ENCODE measurements at places on chromosomes 12 and 14.

DNA sequence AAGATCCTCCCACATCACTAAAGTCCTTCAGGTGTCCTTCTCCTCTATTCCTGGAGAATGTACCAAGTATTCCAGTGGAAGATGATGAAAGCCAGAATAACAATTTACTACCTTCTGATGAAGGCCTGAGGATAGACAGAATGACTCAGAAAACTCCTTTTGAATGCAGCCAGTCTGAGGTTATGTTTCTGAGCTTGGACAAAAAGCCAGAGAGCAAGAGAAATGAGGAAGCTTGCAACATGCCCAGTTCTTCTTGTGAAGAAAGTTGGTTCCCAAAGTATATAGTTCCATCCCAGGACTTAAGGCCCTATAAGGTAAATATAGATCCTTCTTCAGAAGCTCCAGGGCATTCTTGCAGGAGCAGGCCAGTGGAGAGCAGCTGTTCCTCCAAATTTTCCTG, 54.6 kb upstream of the HELB start:
- DNase-seq: no peak

- no peak for DNase-seq
Measured at GRCh38 chr12:93569301-93569655, 3.2 kb upstream of the SOCS2 start.

- DNase-seq: no peak
Measured at GRCh38 chr14:58792416-58792815, 154.7 kb downstream of the DACT1 start.

DNA sequence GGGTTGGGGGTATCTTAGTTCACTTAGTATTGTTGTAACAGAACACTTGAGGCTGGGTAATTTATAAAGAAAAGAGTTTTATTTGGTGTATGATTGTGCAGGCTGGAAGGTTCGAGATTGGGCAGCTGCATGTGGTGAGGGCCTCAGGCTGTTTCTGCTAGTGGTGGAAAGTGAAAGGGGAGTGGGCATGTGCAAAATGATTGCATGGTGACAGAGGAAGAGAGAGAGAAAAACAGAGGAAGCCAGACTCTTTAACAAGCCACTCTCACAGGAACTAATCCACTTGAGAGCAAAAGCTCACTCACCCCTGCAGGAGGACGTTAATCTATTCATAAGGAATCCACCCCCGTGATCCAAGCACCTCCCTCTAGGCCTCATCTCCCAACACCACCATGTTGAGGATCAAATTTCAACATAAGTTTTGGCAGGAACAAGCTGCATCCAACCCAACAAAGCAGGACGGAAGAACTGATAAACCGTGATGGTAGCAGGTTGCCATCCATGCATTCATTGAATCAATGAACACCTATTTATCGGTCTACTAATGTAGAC, 165.0 kb upstream of the GZMB start:
- no peak for DNase-seq

DNA sequence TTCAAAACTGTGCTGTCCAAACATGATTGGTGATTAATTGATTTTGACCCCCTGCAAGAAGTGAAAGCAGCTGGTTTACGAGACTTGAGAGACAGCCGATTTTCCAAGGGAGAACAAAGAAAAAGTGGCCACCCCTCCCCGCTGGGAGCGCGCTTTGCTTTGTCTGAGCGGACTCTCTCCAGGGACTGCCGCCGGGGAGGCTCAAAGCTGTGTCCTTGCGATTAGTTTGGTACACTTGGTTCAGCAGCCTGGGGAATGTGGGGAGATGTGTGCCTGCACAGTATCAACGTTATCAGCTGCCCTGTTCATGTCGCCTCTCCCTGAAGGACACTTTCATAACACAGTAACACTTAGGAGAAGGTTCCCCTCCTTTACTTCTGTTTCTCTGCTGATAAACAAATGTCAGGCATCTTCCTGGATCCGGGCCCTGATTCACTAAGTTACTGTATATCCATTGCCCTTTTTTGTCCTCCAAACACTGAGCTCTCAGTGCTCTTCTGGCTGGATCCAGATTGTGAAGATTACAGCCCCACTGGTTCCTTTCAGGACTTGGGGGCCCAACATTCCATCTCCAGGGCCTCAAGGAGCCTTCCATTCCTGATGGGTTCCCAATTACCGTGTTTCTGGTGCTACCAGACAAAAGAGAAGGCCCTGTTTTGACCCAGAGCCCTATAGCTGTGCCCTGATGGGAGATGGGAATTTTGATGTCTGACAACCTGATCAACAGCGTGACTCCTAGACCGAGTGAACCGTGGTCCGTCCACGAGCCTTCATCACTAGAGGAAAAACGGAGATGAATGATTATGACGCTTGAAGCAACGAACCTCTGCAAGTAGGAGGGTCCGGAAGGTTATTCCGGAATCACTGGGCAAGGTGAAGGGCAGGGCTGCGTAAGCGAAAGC, 31.7 kb upstream of the TUBA1C start:
- DNase-seq: no peak

DNA sequence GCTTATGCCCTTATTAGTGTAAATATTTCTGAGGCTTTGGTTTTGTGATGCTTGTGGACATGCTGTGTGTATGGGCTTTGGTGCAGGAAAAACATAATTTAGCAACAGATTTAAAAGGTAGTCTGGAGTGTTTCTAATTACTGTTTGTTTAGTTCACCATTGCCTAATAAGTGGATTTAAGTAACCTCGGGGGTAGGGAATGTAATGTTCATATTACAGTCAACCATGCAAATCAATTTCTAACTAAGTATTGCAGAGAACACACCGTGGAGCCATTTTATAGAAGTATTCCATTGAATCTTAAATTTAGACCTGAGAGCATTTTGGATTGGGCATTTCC, 53.5 kb downstream of the ANO6 start:
- DNase-seq: no peak

- DNase-seq: no peak
Measured at GRCh38 chr12:108576660-108577234, 14.4 kb downstream of the ISCU start.

GRCh38 chr14:87049950-87050349, 943.0 kb downstream of the GALC start:
- DNase-seq: no peak

GRCh38 chr12:103247531-103247930, 248.2 kb downstream of the C12orf42 start:
- no peak for DNase-seq

DNA sequence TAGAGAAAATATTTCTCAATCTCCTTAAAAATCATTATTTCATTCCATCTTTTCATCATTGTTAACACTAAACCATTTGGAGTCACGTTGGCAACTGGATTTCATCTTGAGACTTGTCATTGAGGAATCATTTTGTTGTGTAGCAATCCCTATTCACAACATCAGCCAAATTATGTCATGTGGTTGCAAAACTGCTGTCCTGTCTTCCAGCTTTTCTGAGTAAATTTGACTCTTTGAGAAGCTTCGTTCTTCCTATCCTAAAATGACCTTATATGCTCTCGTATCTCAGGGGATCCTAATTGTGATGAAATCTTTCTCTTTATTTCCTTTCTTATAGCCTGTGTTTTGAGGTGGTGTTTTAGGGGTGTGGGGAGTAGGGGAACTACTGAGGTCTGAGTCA, 30.6 kb upstream of the KICS2 start:
- DNase-seq: no peak

GRCh38 chr12:107545737-107546353, 139.8 kb upstream of the PWP1 start:
- DNase-seq: no peak

DNA sequence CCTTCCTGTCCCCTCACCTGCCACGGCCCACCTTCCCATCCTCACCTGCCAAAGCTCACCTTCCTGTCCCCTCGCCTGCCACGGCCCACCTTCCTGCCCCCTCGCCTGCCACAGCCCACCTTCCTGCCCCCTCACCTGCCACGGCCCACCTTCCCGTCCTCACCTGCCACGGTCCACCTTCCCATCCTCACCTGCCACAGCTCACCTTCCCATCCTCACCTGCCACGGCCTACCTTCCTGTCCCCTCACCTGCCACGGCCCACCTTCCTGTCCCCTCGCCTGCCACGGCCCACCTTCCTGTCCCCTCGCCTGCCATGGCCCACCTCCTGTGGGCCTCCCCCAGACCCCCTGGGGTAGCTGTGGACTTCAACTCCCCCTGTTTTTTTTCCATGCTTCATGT, 48.8 kb upstream of the GPR68 start:
- no peak for DNase-seq

- DNase-seq: no peak
Measured at GRCh38 chr12:21438643-21439042, 1.2 kb downstream of the PYROXD1 start.

- peak; percentile 38 for DNase-seq
Measured at GRCh38 chr14:106564058-106564643, 1037.8 kb downstream of the TMEM121 start.

GRCh38 chr12:615620-616019, 47.6 kb downstream of the NINJ2 start:
- DNase-seq: no peak

DNA sequence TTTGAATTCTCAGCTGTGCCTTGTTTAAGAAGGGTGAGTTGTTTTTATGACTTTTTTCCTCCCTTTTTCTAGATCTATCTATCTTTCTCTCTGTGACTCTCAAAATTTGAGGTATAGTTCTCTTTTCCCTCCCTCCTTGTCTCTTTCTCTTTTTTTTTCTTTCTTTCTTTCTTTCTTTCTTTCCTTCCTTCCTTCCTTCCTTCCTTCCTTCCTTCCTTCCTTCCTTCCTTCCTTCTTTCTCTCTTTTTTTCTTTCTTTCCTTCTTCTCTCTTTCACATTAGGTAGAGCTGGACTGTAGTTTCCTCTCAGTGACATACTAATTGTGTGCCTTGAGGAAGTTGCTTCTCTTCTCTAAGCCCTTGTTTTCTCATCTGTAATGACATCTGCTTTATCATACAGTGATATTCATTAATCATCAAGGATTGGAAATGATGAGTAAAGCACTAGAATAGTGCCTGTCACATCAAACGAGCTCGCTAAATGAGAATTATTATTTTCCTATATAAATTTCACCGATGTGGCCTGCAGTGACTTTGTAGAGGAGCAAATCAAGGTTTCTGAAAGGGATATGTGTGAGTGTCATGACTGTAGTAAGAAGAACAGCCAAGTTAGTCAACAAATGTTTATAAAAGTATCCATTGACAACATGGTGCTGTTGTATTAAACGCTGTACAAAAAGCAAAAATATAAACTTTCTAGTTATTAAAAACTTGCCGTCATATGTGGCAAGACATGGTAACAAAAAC, 78.9 kb upstream of the SLC38A2 start:
- DNase-seq: no peak

DNA sequence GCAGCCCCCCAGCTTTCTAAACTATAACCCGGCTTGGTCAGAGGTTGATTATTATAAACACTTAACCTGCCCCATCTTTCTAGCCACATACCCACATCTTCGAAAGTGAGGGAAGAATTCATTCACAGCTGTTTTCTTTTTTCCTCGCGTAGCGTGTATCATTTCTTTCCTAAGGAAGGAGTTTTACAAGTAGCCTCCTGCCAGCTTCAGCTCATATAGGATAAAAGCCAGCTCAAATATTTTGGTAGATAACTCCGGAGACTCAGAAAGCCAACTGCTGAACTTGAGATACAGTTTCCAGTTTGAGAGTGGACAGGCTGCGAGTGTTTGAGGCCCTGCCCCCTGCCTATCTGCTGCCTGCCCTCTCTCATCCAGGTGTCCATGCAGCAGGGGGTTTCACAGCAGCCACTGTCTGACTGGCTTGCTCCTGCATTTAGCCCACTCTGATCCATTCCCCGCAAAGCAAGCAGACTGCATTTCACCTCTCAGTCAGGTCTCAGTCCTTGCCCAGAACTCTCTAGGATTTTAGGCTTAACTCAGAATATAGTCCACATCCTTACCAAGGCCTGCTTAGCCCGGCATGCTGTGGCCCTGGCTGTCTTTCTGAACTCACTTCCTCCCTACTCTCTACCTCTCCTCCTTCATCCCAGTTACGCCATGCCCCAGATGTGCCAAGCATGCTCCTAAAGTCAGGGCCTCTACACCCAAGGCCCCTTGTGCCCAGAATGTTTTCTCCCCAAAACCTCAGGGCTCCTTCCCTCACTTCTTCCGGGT, 46.9 kb downstream of the EVL start:
- DNase-seq: no peak

GRCh38 chr12:113802966-113803758, 163.0 kb downstream of the RBM19 start:
- no peak for DNase-seq

- no peak for DNase-seq
Measured at GRCh38 chr12:2267703-2268470, 215.1 kb downstream of the CACNA1C start.

DNA sequence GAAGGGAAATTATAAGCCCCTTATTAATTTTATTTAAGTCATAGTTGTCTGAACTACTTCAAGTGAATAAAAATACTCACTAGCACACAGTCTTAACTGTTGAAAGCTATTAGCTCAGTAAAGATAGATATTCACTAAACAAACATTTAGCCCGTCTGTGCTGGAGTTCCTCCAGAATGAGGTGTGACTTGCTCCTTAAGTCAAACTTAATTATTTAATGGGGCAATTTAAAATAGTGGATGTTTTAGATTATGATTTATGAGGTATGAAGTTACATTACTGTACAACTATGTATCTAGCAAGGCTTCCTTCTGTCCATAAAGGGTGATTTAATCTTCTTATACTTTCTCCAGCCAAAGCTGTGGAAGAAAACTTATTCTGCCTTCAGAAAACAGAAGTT, 414.0 kb upstream of the FLRT2 start:
- no peak for DNase-seq

DNA sequence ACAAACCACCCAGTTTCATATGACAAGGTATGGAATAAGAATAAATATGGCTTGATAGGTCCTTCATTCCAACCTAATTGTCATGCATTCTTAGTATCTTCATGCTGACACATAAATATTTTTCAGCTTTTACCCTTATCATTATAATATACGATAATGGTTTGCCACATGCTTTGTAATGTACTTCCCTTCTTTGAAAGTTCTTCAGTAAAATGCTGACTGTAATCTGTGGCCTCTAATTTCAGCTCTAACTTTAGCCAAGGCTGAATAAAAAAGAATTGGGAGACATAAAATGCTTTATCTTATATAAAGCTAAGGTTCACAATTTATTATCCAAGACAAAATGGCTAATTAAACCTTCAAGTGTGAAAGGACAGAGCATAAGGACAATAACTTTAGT, 2.6 kb upstream of the MAP4K5 start:
- DNase-seq: no peak

DNA sequence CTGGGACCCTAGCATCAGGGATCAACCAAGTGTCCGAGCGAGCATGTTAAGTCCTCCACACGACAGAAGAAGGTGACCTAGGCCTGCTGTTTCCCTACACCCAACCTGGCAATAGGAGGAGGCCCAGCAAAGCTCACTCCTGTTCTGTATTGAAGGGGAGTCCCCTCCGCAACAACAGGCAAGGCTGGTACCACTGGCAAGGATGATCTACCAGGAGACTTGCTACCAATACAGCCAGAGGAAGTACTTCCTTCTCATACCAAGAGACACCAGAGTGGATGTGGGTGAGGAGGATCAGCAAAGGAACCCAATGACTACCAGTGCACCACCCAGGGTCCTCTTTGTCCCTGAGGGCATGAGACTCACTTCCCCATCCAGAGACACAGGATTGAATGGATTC, 4.9 kb downstream of the KLRC1 start:
- no peak for DNase-seq

GRCh38 chr12:132133952-132134652, 10.0 kb downstream of the DDX51 start:
- no peak for DNase-seq

- DNase-seq: peak; percentile 17
Measured at GRCh38 chr14:100383727-100384158, 60.6 kb downstream of the SLC25A47 start.

GRCh38 chr14:99728231-99728920, 44.3 kb downstream of the CYP46A1 start:
- no peak for DNase-seq

GRCh38 chr12:40054555-40055227, 51.2 kb downstream of the SLC2A13 start:
- DNase-seq: no peak
